ENCODE measurements at places on chromosomes 5 and 9.

GRCh38 chr9:127474592-127474991 lies 23.3 kb downstream of the LRSAM1 start:
- DNase-seq: no peak

GRCh38 chr9:91354881-91355280 lies 6.8 kb downstream of the AUH start:
- no peak for DNase-seq

DNA sequence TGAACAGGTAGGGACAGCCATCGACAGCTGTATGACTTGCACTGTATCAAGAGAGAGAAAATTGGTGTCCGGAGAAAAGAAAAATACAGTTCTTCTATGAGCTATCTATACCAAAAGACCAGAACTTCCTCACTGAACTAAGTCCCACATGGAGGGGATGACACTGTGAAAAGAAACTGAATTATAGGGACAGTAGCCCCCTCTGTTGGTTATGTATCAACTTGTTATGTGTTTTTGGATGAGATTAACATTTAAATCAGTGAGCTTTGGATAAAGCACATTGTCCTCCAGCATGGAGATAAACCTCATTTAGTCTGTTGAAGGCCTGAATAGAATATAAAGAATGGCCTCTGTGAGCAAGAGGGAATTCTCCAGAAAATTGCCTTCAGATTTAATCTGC lies 176.6 kb upstream of the SH3GL2 start:
- DNase-seq: no peak

DNA sequence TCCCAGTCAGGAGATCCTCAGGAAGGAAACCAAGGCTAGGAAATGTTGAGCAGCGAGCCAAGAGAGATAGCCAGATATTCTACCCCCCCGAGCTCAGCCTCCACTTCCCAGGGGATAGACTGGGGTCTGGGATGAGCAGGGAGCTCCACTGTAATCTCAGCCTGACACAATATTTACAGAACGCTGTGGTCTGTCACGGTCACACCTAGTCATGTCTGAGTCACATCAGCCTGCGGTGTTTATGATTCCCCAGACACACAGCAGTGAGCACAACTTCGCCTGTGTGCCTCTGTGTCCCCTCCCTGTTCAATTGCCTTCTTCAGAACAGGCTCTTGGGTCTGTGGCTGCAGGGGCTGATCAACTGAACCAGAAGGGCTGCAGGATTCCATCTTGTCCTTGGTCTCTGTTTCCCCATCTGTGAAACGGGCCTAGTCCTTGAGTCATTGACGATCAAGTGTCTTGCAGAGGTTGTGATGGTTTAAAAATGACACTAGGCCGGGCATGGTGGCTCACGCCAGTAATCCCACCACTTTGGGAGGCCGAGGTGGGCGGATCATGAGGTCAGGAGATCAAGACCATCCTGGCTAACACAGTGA lies 8.6 kb upstream of the PRRX2 start:
- DNase-seq: no peak

DNA sequence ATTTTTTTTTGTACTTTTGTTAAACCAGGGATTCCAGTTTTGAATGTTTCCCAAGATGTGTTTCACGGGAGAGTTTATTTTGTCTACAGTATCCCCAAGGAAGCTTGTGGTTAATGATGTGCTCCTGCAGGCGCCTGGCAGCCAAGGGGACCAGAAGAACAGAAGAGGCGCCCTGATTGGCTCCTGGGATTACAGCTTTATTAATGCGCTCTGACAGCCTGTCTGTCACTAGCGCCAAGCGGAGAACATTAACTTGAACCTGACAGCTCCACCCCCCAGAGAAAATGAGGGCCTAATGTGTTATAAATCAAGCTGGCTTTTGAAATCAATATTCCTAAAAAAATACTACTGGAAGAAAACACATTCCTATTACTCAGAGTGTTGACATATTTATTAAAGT lies 5.0 kb upstream of the FBXL7 start:
- no peak for DNase-seq

DNA sequence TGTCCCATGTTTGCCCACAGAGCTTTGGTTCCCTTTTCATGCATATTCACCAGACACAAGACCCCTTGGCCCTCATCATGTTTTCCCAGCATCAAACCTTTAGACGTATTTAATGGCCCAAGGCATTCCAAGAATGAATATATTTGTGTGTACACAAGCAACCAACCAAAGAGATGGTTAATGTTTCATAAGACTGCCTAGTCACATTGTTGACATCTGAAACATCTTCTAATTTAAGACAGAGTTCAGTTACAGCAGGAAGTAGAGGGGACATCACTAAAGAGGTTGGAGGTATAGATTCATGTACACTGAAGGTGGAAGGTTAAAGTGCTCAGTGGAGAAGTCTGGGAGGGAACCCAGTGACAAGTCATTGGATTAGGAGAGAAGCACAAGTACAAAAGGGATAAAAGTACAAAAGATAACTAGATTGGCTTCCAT lies 49.1 kb downstream of the SUSD1 start:
- DNase-seq: peak; percentile 38

DNA sequence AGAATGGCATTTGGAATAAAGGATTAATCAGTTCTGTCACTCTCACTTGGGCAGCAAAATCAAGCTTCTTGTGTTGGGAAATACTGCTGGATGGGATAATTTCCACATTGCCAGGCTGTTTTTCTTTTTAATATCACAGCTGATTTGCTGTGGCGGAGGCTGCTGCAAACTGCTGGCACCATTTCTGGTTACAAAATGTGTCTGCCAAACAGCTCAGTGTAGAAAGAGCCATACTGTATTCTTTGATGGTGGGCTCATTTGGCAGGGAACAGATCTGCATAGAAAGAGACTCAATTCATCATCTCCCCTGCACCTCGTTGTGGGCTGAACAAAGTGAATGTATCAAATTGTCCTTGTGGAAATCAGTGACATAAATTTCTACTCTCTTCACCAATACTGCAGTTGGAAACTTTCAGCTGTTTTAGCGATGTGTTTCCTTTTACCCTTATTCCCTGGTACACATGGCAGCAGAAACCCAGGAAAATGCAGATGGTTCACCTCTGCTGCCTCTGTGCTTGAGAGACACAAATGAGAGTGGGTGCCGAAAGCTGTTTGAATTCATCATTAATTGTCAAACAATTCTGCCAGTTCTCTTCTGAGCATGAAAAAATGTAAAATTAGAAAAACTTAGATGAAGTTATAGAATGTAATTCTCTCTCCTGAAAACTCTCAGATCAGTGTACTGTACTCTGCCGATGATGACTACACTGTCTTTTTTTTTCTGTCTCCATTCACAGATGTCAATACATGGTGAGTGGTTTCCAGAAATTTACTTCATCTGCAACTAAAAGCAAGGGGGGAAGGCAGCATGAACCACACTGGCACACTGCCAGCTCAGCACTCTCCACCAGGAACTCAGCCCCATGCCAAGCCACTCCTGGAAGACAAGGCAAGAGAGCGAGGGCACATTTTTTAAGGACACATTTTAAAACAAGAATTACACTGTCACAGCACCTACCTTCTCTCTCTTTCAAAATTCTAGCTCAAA lies 75.0 kb downstream of the HMHB1 start:
- no peak for DNase-seq

DNA sequence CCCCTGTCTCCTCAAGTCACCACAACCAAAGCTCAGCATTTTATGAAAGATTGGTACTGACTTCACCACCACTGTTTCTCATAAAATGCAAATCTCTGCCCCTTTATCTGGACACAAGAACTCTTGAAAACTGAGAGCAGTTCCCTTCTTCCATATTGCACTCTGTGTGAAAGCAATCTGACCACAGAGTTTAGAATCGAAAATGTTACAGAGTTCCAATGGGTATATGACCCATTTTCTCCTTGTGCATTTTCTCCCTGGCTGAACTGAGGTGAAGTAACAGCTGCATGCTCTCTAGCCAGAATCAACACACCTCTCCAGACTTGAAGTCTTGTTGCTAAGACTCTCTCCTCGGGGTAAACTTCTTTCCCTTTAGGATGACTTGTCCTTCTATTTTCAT lies 111.0 kb upstream of the PLCXD3 start:
- DNase-seq: no peak

DNA sequence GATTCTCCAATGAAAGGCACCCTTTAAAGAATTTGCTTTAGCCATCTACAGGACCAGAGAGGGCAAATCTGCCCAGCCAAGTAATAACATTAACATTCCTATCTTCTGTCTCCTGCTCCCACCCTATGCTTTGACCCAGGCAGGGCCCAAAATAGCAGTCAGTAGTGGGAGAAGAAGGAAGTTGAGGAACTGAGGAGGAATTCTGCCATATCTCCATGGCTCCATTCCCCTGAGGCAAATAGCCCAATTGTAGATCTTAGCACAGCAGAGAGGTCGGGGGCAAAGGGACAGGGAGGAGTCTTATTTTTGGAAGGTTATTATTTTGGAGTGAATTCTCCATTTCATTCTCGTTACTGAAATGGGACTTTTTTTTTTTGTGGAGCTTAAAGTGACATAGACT lies 111.1 kb upstream of the IFNK start:
- DNase-seq: no peak

DNA sequence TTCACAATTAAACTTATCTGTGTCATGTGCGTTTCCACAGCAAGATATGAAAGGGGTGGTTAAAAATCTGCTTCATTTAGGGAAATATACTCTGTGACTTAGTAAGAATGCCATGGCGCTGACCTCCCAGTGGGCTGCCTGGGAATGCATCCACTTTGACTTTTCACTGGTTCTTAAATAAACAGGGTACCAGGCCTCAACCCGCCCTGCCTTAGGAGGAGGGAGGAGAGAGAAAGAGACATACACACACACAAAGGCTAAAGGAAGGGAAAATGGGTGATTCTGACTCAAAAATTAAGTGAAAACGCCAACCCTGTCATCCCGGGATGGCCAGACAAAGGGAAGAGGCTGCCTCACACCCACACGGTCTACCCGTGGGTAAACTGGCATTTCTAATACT lies 122.1 kb downstream of the EBF1 start:
- no peak for DNase-seq

DNA sequence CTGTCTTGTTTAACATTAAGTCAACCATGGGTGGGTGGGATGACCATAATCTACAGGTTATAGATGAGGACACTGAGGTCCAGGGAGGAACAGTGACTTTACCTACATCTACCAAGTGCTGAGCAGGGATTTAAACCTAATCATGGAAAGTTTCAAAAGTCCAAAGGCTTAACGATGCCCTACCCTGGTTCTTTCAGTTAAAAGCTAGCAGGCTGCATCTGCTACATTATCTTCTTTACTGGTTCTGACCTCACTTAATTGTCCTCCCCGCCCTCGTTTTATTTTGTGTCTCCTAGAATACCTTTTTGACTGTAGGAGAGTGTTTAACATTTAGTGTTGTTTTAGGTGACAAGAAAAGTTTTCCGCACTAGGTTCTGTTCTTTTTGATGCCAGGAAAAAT lies 735.2 kb downstream of the TLR4 start:
- DNase-seq: no peak

DNA sequence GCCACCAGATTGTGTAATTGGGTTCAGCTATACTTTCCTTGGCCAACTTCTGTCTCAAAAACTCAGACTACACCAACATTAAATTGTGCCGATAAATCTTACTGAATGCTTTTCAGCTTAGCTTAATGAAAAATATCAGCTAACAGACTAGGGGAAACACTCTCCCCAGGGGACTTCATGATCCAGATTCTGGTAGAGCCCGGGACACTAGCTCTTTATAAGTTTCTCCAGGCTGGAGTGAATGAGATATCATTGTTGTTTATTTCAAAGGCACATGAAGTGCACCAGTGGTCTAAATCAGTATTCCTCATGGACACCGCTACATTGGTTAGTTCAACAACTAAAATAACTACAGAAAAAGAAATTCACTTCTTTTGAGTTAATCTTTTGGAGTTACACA lies 10.5 kb upstream of the LHFPL2 start:
- no peak for DNase-seq

GRCh38 chr9:127166651-127167524 lies 44.5 kb upstream of the ANGPTL2 start:
- DNase-seq: no peak

GRCh38 chr9:116594547-116594946 lies 92.6 kb upstream of the TRIM32 start:
- DNase-seq: no peak

GRCh38 chr5:179257176-179257682 lies 88.0 kb downstream of the ADAMTS2 start:
- DNase-seq: no peak

- DNase-seq: no peak
Measured at GRCh38 chr9:81244631-81245030, 444.7 kb downstream of the TLE1 start.

DNA sequence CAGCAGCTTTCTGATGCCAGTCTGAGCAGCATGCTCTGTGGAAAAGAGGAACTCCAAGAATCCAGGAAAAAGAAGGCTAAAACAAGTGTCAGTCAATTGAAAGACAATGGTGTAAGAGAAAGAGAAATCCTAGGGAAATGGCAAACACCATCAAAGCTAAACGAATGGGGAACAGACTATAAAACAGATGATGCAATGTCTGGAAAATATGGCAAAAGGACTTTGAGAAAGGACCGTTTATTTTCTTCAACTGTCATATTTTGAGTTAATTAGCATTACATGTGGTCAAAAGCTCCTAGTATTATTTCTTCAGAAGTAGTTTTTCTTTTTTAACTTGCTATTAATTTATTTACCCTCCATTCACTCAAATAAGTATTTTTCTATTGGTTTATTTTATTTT lies 465.2 kb downstream of the LRRC70 start:
- no peak for DNase-seq

GRCh38 chr5:115033861-115034260 lies 135.8 kb downstream of the TRIM36 start:
- no peak for DNase-seq
